SJCRH30 (cell line): ENCODE measurements at places on chromosomes 4 and X. TPM values are rescaled to one million over a fixed set of nuclear protein-coding genes. Genes with fewer than 3 reads are reported as not detected.
A peak's percentile ranks its signal among the peaks of the same experiment; 100 is the strongest.

DNA sequence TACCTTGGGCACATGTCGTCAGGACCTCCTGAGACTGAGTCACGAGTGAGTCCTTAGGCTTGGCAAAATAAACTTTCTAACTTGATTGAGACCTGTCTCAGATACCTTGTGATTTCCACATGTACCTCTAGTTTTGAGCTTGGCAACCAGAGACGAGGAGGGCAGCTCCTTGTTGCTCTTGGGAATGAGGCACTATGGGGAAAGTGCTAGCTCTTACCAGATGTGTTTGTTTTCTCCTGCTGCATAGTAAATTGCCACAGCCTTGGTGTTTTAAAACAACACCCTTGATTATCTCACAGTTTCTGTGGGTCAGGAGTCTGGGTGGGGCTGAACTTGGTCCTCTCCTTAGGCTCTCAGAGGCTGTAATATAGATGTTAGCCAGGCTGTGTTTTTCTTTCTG is 59.1 kb upstream of the MAML3 start:
- H3K27ac ChIP-seq = no peak overlapping the region
- no peak for DNase-seq
- H3K36me3 ChIP-seq = no peaks in the 10 kb centered on the region
- H3K27me3 ChIP-seq = no peaks in the 10 kb centered on the region

GRCh38 chr4:182478475-182478874 is 235.3 kb downstream of the TENM3 start:
- H3K27ac ChIP-seq = no peak overlapping the region
- H3K4me1 ChIP-seq = no peaks in the 10 kb centered on the region
- no peak overlapping the region for H3K4me3 ChIP-seq
- H3K27me3 ChIP-seq = no peaks in the 10 kb centered on the region
- DNase-seq = peak; percentile 55
- no peaks in the 10 kb centered on the region for H3K36me3 ChIP-seq

The TMEM154 gene
- 0.08 and 0.33 TPM in 2 replicates for total RNA-seq

- no peaks in the 10 kb centered on the region for H3K36me3 ChIP-seq
- H3K27ac ChIP-seq = no peak overlapping the region
- no peak overlapping the region for H3K4me3 ChIP-seq
- H3K27me3 ChIP-seq = no peaks in the 10 kb centered on the region
- DNase-seq = no peak
These were observed 112.9 kb downstream of the PTPN13 start for GRCh38 chr4:86706923-86707597.

GRCh38 chr4:4524364-4524763 is 17.5 kb downstream of the STX18 start:
- no peaks in the 10 kb centered on the region for H3K4me1 ChIP-seq
- no peaks in the 10 kb centered on the region for H3K36me3 ChIP-seq
- H3K27ac ChIP-seq = no peak overlapping the region
- H3K4me3 ChIP-seq = no peak overlapping the region

DNA sequence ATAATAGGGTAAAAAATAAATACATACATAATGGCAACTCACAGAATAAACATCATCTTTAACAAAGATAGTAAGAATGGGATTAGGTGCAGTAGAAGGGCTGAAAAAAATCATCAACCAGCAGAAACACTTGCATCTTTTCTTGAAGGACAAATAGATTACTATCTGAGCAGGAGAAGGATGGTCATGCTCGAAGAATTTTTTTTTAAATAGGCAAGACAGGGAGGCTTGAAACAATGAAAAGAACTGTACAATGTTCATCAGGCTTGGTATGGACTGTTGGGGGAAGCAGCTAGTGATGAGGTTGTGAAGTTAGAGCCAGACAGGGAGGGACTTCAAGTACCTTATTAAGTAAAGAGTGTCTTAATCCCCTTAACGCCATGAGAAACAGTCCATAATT is 167.4 kb upstream of the LDB2 start:
- no peak for DNase-seq
- no peaks in the 10 kb centered on the region for H3K36me3 ChIP-seq
- H3K27me3 ChIP-seq = no peaks in the 10 kb centered on the region
- H3K4me3 ChIP-seq = no peak overlapping the region
- no peaks in the 10 kb centered on the region for H3K4me1 ChIP-seq

DNA sequence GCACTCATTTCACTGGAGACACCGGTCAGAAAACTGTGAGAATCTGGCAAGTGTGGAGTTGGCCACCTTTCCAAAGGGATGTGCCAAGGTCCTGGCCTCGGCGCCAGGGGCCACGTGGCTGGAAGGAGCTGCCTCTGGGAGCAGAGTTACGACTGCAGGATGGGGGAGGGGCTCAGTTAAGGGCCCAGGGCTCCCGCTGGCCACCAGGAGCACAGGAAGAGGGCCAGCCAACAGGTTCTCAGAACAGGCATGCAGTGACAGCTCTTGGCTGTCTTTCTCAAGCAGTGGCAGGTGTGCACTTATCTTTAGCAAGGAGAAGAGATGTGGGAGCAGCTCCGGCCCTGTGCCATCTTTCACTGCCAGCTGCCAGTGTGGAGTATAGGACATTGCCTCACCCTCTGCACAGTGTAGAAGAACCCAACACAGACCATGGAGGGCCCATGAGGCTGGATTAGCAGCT is 115.9 kb upstream of the RBPJ start:
- H3K27me3 ChIP-seq = no peaks in the 10 kb centered on the region
- peaks cover 8% of the 10 kb centered on the region; the same call in 1 of the 2 replicates for H3K4me1 ChIP-seq
- H3K4me3 ChIP-seq = no peak overlapping the region

- H3K27ac ChIP-seq = no peak overlapping the region
- H3K4me3 ChIP-seq = no peak overlapping the region
These were observed 532.9 kb downstream of the ANKRD50 start for GRCh38 chr4:124179506-124180186.

The FHDC1 gene
- 1.9 and 2.0 TPM in 2 replicates for total RNA-seq

The PABPC1L2A gene
- total RNA-seq = not detected in 2 replicates

DNA sequence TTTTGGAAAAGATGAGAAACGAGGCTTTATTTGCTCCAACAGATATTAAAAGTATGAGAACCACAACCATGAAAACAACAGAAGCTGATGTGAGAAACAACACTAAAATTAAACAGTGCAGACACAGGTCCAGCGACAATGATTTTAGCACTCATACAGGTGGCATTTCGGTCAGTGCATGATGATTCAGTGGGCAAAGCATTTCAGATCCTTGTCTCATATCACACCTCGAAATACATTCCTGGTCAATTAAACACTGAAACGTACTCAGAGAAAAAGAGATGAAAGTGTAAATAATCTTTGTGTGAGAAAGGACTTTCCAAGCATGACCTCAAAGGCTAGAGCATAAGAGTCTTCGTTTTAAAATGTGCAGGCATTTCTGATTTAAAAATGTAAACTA is 85.2 kb downstream of the ACOX3 start:
- DNase-seq = no peak
- H3K27me3 ChIP-seq = no peaks in the 10 kb centered on the region
- no peaks in the 10 kb centered on the region for H3K36me3 ChIP-seq
- peaks cover 25% of the 10 kb centered on the region for H3K4me1 ChIP-seq

The PLAC8 gene
- total RNA-seq = 7.8 and 9.5 TPM in 2 replicates

DNA sequence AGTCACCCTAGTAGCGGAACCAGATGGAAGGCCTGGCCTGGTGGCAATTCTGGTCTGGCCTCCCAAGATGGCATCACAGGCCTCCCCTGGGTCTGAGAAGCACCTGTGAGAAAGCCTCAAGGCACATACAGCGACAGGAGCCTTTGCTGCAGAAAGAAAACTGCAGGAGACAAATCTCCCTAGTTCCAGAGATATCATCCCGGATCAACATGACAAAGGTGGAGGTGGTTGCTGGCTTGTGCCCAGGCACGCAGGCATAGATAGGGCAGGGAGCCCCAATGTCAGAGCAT is 93.6 kb downstream of the BCOR start:
- peak; percentile 64 for DNase-seq
- H3K36me3 ChIP-seq = no peaks in the 10 kb centered on the region
- H3K27me3 ChIP-seq = no peaks in the 10 kb centered on the region
- H3K4me1 ChIP-seq = peaks cover 11% of the 10 kb centered on the region
- H3K4me3 ChIP-seq = no peak overlapping the region; the same call in 1 of the 2 replicates

The SASH3 gene
- 0.05 TPM in 1 of 2 replicates, not detected in the other for total RNA-seq

The TMSB15C gene
- 3.0 and 5.7 TPM in 2 replicates for total RNA-seq

DNA sequence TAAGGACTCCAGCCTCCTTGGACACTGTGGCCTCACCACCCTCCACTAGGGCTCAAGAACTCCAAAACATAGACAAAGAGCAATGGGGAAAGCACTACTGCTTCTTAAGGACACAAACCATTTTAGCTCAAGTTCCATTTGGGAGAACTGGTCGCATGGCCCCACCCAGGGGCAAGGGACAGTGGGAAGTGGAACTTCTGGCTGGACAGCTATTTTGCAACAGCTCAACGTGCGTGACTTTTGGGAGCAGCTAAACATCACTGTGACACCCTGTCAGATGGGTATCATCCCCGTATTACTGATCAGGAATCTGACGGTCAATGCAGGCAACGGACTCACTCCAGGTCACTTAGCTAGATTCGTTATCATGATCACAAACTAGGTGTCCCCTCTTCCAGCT is 9.0 kb upstream of the GLOD5 start:
- DNase-seq = no peak

GRCh38 chr4:94271248-94271647 is 63.6 kb downstream of the SMARCAD1 start:
- peaks cover 62% of the 10 kb centered on the region for H3K36me3 ChIP-seq
- H3K27ac ChIP-seq = no peak overlapping the region
- H3K4me1 ChIP-seq = no peaks in the 10 kb centered on the region
- no peak for DNase-seq

DNA sequence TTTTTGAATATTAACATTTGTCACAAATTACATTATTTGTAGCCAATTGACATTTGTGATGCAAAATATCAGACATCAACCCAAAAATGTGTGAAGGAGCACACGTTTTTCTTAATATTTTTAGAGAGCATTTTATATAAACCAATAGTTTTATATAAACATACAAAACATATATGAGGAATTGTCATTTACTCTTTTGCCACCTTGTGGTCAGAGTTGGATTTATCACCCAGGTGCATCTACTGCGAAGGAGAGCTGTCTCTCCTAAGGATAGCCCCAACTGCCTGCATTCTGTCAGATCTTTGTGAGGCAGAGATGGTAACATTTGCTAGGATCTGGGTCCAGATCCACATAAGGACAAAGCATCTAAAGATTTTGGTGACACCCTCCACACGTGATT is 2.5 kb upstream of the USP27X start:
- no peak overlapping the region for H3K4me3 ChIP-seq
- no peaks in the 10 kb centered on the region for H3K36me3 ChIP-seq
- DNase-seq = no peak
- H3K27ac ChIP-seq = no peak overlapping the region
- no peaks in the 10 kb centered on the region for H3K27me3 ChIP-seq
- H3K4me1 ChIP-seq = no peaks in the 10 kb centered on the region

- DNase-seq = no peak
- H3K27me3 ChIP-seq = no peaks in the 10 kb centered on the region
- H3K27ac ChIP-seq = no peak overlapping the region
- H3K4me1 ChIP-seq = no peaks in the 10 kb centered on the region
- H3K4me3 ChIP-seq = no peak overlapping the region
These were observed 50.4 kb upstream of the PRPS1 start for GRCh38 chrX:107577933-107578332.
